ENCODE measurements at places on chromosomes 12 and 14.

GRCh38 chr14:52949711-52950409, 990 bp downstream of the FERMT2 start:
- no peak for DNase-seq

DNA sequence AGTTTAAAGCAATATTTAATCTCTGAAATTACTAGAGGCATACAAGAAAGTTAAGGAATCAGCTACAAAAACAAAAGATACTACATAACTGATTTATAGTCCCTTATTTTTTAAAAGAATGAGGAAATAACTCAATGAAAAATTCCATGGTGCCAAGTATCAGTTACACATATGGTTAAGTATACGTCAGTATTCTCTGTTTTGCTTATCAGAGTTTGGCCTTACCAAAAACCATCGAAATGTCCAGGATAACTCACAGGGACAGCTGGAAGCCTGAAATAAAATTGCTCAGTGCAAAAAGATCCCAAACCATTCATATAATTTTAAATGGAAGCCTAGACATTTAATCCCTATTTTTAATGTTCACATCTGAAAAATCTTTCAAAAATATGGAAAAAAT, 3.6 kb downstream of the CFL2 start:
- no peak for DNase-seq

DNA sequence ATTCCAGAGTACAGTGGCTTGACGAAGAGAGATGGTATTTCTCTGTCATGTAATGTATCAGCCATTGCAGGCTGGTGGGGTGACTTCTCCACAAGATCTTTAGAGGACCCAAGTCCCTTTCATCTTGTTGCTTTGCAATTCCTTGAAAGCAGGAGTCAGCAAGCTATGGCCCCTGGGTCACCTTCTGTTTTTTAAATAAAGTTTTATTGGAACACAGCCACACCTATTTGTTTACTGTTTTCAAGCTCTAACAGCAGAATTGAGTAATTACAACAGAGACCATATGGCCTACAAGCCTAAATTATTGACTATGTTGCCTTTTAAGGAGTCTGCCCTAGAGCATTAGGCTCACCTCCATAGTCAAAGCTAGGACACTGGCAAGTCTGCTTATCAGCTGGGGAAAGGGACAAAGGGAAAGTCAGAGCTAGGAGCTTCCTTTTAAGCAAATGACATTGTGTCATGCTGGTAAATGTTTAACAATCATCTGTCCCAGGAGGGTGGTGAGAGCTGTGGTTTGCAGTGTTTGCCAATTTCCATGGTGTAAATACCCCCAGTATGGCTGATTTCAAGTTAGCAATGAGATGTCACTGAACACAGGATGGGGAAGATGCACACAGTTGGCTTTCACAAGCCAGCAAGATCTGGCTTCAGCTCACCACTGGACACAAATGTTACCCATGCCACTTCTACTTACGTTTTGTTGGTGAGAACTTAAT, 87.7 kb upstream of the PWP1 start:
- DNase-seq: no peak

DNA sequence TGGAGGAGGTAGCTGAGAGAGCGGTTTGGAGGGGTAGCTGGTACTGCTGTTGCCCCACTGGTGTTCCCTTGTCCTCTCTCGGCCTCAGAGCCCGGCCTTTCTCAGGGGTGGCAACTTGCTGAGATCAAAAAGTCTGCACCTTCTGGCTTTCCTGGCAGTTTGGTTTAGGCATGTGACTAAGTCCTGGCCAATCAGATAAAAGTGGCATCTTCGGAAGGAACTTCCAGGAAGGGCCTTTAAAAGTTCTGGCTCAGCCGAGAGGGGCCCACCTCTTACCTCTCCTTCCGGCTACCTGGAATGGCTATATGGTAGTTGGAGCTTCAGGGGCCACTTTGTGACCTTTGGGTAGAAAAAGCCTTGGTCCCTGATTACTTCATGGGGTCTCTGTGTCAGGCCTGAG, 152.6 kb downstream of the GLT1D1 start:
- DNase-seq: no peak

DNA sequence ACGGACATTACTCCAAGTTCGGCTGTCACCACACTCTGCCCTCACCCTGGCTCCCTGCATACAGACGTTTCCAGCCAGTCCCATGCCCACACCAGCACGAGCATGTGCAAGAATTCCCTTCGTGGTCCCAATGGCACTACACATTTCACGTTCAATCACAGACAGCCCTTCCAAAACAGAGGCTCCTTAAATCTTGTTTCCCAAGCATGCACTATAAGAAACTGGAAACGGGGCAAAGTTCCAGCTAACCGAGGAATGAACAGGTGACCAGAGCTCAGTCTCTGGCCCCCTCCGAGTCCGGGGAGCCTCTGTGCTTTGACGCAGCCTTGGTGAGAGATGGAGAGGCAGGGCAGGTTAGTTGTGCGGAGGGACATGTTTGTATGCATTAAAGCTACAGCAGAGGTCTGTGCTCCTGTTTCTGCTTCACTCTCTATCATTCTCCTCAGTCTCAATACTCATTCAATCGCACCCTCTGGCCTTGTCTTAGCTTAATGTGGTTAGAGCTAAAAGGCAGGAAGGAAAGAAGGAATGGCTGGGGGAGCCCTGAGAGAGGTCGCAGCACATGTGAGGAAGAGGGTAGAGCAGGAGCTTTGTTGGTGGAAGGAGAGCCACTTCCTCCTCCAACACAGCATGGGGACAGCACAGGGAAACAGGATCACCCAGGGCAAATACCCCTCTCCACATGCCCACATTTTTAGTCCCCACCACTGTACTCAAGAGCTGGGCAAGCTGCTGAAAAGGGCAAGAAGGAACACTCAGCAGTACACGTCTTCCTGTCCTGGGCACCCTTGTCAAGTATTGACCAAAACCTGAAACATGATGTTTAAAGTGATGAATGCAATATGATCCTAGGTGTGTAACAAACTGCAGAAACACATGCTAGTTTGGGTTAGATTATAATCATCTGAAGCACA, 12.2 kb upstream of the SELPLG start:
- DNase-seq: no peak

DNA sequence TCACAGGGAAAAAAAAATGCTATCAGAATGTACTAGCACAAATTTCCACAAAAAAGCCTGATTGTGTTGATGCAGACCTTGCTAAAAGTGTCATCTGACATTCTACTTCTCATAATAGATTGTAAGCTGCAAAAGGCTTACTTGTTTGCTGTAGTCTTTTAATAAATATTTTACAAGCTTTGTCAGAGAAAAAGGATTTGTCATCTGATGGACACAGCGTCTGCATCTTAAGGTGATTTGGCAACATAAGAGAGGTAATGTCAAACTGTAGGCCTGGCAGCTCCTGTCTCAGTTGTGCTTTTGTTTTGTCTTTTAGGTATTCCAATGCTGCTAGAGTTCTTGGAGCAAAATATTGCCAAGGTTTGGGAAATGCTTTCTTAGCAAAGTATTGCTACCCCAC, 26.3 kb upstream of the KCNH3 start:
- no peak for DNase-seq

- DNase-seq: no peak
These were observed 8.0 kb downstream of the YY1 start for GRCh38 chr14:100246809-100247428.

Measured in epithelial cell of proximal tubule (primary cell).